ENCODE measurements at places on chromosomes 2 and 18.

DNA sequence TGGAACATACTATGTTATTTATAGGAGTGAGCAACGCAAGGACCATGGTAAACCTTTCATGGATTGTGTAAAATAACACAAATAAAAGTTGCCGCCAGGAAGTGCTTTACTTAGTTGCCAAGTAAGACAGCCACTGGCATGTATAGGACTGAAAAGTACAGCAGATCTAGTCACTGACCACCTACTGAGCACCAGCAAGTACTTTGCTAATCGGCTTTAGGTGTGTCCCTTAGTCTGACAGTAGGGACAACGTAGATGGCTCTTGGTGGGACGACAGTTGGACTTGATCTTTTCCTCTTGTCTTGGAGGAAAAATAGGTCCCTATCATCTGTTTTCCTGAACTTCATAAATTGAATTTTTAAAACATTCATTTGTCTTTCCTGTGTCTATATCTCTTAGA lies 13.6 kb upstream of the CXXC1 start:
- no peak for DNase-seq

DNA sequence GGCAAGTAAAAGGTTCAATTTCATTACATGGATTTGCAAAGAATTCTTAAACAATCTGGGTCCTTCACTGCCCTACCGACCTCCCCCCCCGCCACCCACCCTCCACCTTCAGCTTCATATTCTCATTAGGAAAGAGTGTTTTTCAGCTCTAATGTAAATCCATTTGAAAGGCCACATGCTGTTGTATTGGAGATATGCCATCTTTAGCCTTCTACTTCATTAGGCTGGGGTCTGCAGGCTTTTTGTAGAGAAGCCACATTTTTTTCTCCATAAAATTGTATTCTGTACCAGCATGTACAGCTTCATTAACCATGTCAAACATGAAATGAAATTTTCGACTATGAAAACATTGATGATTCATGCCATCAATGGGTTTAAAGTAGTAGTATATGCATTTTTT lies 42.8 kb upstream of the THUMPD2 start:
- no peak for DNase-seq

DNA sequence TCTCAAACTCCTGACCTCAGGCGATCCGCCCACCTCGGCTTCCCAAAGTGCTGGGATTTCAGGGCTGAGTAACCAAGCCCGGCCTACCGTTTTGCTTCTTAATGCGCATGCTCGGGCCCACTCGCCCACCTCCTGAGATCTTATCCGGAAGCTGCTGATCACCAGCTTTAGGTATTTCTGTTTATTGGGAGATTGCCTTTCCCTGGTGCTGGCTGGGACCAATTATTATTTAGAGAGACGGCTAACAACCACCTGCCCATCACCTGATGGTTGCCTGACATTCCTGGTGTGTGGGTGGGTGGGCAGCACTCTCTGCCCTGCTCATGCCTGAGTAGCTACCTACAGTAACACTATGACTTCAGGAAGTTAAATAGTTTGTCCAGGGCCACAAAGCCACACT lies 56.3 kb upstream of the ZNF532 start:
- no peak for DNase-seq

GRCh38 chr2:11896386-11896785 lies 150.0 kb downstream of the LPIN1 start:
- DNase-seq: no peak

DNA sequence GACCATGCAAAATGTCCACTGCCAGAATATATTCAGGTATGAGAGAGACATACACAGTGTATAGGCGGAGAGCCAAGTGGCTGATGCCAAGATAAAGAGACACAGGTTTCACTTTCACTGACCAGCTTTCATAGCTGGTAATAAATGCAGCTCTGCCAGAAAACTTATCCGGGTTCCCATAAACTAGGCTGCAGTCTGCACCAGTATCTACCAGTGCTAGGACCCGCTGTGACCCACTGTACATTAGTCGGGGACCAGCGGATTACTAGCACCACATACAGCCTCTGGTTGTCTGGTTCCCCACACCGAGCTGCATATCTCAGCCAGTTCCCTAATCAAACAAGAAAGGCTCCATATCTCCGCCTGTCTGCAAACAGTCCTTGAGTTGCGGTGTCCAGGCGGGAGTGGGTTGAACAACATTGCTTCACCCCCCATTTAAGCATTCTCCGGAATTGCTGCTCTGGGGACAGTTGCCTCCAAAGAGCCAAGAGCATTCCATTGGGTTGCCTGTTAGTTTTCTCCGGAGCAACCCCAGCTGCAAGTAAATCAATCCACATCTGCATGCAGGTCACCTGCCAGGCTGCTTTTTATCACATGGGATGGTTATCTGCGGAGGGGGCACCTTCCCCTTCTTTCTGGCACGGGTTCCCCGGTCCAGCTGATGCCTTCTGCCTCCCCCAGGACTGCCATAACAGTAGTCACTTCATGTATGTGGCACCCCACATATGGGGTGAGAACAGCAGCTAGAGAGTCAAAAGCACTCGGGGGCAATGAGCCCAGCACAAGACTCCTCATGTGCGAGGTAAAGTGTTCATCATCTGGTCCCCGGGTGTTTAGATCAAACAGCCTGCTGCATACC lies 18.0 kb upstream of the KLHL23 start:
- no peak for DNase-seq

DNA sequence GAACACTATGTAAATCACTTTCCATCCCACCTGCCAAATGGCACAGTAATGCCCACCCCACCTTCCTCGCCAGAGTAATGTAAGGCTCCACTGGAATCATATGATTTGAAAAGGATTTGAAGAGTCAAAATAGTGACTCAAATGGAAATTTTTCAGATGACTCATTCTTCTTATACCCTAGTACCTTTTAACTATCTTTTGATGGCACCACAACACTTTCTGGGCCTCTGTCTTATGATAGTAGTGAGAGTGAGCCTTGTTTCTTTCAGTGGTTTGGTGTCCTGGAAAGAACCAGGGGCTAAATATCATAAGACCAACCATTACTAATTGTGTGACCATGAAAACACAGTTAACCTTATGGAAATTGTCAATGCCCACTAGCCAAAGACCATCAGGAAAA lies 235.4 kb upstream of the SLC14A2 start:
- DNase-seq: no peak

GRCh38 chr2:216666461-216667233 lies 28.7 kb downstream of the IGFBP5 start:
- peak; percentile 75 for DNase-seq

DNA sequence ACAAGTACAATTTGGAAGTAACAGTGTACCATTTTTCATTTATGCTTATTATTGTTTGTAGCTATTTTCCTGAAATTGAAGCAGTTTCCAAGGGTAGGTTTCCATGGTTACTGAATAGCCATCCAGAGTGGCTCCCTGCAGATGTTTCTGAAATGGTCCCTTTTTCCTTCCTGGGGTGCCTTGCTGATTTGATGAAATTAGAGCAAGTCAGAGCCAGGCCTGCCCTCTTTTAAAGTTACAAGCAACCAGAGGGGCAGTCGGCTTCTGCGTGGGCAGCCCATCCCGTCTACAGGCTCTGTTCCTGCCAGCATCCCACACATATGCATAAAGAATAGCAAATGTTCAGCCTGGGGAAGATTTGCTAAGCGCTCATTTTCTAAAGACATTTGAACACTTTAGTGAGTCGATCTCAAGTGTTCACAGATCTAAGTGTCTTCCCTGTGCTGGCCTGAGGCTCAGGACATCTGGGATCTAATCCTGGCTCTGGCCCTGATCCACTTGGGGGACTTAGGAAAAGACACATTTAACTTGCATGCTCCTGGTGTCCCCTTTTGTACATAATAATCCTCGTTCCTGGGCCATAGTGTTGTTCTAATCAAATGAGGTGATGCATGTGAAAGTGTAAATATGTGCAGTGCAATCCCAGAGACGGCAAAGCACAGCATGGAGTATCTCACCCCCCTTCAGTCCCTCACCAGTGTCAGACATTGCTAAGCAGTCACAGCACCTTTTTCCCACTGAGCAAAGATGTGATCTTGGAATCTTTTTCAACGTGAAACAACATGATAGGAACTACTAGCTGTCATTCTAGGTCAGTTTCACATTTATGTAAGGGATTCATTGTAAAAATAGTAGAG lies 92.2 kb downstream of the STPG4 start:
- no peak for DNase-seq

DNA sequence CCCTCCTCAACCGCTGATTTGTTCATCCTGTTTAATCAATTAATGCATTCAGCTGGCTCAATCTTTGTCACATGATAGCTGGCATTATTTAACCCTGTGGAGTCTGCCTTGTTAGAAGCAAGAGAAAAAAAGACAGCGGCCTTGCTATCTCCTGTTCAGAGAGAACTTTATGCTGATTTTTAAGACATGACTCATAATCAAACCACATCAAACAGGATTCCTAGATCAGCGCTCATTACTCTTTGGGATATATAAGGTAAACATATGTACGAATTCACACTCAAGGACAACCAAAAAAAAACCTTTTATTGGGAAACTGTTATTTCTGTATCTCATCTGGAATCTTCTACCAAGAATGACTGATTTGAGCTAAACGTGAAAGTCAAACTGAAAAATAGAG lies 195.1 kb downstream of the C1D start:
- DNase-seq: no peak

DNA sequence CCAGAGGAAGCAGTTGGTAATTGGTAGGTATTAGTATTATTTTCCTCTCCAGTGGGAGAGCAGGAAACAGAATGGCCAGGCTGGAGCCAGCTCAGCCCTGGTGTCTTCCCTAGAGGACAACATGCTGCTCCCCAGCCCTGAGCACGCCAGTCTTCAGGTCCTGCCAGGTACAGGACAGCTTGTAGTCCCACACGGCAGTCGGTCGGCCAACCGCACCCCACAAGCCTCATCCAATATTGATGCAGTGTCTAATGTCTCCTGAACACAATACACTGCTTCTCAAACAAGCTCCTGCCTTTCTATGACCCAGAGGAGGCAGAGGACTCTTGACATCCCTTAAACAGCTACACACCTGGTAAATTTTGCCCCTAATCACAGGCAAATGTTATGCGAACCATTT lies 71.0 kb upstream of the PPP1CB start:
- no peak for DNase-seq

DNA sequence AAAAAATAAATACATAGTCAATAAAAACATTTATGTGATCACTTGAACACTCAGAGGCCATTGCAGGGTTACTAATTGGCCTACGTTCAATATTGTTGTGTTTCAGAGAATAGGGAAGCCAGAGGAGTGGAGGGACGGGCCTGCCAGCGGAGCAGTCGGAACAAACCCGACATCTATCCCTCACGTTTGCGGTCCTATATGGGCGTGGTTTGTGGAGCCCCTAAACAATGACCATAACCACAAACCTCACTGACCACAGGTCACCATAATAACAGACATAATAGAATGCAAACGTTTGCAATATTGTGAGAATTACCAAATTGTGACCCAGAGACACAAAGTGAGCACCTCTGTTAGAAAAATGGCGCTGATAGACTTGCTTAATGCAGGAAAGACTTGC lies 19.5 kb upstream of the ZNF516 start:
- DNase-seq: no peak

DNA sequence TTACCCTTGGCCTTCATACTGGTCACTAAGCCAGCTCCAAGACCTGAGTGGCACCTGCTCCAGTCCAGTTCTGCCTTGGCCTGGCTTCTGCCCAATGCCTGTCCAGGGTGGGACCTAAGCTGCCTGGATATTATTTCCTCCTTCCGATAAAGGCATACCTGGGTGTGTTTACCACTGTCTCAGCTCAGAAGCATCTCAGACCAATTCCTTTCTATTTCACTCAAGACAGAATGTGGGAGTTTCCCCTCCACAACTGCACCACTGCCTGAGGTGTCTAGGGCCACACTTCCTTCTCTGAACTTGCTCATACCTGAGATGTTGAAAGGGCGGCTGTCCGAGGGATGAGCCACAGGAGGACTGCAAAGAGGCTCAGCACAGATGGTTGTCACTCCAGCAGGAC lies 18.4 kb upstream of the CAB39 start:
- DNase-seq: peak; percentile 41

DNA sequence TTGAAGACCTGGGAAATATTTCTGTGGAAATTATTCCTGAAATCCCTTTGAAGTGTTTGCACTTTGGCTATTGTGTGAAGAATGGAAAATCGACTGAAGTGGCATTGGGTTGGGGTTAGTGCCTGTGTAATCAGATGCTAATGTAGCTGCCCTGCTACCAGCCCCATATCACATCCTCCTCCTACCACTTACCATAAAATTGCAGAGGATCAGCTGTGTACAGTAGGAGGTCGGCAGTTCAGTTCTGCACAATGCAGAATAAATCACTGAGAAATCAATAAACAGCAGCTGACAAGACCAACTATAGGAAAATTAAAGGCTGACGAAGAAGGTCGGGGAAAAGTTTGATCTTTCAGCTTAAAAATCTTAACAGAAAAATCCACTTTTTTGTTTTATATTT lies 440.9 kb downstream of the PTPRM start:
- no peak for DNase-seq

DNA sequence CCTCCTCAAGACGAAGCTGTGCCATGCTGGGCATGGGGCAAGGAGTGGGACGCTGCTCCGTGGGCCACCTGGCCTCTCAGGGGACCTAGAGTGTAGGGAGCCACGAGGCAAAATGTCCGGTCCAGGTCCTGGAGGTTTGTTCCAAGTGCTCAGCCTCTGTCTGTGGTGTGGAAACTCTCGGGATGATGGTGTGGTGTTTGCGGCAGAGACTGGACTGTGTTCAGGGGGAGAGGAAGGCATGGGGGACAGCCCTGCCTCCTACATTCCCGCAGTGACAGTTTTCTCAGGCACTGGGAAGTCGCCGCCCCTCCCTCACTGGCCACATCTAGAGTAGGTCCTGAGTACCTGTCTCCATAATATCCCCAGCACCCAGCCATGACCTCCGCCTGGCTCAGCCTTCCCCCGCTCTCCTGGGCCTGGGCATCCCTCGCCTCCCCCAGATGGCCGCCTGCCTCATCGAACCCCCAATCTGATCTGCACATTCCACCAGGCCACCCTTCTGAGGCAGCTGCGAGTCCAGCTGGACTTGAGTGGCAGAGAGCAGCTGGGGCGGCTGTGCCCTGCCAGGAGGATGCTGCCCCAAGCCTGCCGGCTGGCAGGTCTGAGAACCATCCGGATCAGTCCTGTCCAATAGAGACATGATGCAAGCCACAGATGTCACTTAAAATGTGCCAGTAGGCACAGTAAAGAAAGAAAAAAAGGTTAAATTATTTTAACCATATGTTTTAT lies 6.2 kb downstream of the KCNIP3 start:
- no peak for DNase-seq

- DNase-seq: no peak
These were observed 94.0 kb upstream of the ACVR1C start for GRCh38 chr2:157722580-157723234.

DNA sequence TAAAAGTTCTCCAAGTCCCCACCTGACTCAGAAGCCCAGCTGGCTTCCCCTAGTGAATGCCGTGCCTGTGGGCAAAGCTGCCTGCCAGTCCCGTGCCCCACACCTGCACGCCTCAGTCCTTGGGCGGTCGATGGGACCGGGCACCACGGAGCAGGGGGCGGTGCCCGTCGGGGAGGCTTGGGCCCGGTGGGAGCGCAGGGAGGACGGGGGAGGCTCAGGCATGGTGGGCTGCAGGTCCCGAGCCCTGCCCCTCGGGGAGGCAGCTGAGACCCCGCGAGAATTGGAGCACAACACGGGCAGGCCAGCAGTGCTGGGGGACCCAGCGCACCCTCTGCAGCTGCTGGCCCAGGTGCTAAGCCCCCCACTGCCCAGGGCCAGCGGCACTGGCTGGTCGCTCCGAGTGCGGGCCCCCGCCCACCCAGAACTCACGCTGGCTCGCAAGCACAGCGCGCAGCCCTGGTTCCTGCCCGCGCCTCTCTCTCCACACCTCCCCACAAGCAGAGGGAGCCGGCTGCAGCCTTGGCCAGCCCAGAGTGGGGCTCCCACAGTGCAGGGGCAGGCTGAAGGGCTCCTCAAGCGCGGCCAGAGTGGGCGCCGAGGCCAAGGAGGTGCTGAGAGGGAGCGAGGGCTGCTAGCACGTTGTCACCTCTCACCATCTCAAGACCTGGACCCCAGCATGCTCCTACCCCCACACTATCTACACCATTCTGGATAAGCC lies 215.5 kb downstream of the TNS1 start:
- DNase-seq: no peak

Measured in activated T-cell treated with anti-CD3 and anti-CD28 coated beads, Interleukin-2, amount 50 U/mL, for 72 hours (primary cell).